ENCODE measurements at places on chromosomes 1 and 21.

GRCh38 chr1:29855561-29856160 lies 619.3 kb downstream of the PTPRU start:
- DNase-seq: no peak

- no peak for DNase-seq
Measured at GRCh38 chr1:3846541-3846940, 10.5 kb downstream of the CEP104 start.

DNA sequence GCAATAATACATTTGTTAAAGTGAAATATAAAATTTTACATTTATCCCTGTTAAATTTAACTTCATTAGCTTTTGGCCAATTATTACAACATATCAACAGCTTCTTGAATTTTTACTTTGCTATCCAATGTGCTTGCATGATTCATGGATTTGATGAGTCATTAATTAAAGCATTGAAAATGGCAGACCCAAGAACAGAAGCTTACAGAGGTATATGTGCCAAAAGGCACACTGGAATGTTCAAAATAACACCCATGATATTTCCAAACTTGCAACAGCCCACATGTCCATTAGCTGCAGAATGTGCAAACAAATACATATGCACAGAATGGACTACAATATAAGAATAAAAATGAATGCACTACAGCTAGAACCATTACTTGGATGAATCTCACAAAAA lies 76.4 kb upstream of the MAN1A2 start:
- DNase-seq: no peak

- no peak for DNase-seq
Measured at GRCh38 chr1:18828224-18828623, 31.2 kb downstream of the TAS1R2 start.

DNA sequence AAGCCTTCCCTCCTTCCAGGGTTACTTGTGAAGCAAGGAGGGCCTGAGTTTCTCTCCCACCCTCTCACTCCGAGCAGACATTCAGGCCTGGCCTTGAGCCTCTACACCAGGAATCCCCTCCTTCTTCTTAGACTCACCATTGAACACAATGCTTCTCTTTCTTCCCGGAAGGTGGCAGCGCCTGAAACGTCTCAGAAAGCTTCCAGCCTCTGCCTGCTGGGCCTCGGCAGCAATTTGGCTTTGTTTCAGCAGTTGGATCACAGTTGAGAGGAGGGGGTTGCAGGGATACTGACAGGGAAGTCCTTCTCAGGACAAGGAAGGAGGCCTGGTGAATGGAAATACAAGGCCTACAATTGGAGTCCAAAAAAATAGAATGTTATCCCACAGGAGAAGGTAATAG lies 6.3 kb downstream of the CLDN8 start:
- DNase-seq: no peak

DNA sequence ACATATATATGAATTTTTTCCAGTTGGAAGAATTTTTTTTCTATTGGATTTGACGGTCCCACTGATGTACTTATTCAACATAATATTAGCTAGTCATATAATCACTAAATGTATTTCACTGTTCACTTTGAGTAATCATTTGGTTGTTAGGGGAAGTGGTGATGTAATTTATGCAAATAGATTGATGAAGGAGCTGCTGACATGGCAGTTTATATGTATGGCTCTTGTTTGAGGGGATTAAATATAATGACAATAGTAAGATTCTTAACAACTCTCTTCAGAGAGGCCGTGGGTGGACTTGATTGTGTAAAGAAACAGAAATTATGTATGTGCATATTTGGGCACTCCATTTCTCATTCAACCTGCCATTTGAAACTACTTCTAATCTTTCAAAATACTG lies 653.6 kb upstream of the ADGRL4 start:
- DNase-seq: no peak

- no peak for DNase-seq
Measured at GRCh38 chr1:205243350-205244191, 15.8 kb downstream of the TMCC2 start.

GRCh38 chr21:26539566-26539965 lies 33.5 kb downstream of the CYYR1 start:
- no peak for DNase-seq

DNA sequence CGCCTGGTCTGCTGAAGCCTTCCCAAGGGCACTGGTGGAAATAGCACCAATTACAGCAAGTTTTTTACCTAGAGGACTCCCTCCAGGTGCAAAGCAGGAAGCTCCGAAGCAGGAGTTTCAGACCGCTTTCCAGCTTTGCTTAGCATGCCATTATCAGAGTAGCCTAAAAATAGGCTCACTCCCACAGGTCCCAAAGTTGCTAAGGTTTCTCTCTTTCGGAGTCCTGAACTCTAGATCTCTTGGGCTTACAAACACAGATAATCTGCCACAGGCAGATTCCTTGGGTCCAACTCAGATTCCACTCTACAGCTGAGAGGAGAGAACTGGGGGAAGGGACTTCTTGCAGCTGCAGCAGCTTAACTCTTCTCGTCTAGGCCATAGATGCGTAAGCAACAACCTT lies 22.5 kb downstream of the ZMYND12 start:
- no peak for DNase-seq

DNA sequence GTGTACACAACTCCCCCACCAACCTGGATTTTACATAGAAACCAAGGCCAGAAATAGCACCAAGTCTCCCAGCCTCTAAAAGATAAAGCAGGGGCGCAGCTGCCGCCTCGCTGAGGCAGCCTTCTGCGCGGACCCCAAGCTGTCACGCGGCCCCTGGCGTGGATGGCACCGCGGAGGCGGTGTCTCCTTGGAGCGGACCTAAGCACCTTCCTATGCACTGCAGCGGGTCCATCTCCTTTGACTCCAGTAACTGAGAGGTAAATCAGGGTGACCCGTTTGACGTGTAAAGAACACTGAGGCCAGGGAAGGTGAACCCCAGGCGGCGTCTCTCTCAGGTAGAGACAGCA lies 17.0 kb downstream of the ZNF697 start:
- DNase-seq: no peak

GRCh38 chr1:145962157-145963102 lies 1.9 kb downstream of the ANKRD34A start:
- peak; percentile 55 for DNase-seq

- no peak for DNase-seq
Measured at GRCh38 chr1:161207173-161207572, 5.0 kb downstream of the NDUFS2 start.

GRCh38 chr1:226490426-226490809 lies 58.1 kb upstream of the STUM start:
- DNase-seq: no peak

- no peak for DNase-seq
Measured at GRCh38 chr1:89670711-89671110, 37.8 kb downstream of the LRRC8C start.

DNA sequence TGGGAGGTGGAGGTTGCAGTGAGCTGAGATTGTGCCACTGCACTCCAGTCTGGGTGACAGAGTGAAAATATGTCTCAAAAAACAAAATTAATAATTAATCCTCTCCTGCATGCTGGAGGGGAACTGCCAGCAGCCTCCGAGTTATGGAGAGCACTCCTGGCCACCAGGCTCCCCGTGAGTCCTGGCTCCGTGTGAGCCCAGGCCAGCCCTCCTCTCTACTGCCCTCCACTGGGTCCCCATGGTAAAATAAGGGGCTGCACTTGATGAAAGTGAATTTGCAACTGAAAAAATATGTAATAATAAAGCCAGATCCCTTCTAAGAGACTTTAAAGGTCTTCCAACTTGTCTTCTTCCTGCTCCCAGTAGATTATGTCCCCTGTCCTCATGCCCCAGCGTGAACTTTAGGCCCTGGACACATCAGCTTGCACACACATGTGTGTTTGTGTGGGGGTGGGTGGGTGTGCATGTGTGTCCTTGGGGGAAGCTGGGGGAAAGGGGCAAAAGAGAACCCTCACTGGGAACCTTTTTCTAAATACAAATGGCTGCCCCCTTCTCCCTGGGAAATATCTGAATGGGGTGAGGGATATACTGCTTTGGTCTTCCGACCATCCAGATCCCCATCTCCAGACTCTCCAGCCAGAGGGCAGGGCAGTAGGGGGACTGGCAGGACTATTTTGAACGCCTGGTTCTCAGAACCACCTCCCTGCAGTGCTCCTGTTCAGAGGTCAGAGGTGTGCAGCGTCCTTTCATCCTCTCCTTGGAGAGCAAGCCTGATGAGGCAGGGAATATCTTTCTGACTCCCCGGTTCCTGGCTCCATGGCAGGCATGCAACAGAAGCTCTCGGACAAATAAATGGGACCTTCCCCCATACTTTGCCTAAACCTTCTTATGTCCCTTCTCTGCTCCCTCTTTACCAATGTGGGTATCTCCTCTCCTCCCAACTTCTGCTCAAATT lies 26.2 kb downstream of the NEK2 start:
- DNase-seq: peak; percentile 50

- DNase-seq: no peak
Measured at GRCh38 chr21:25384782-25385181, 222.5 kb downstream of the MRPL39 start.

DNA sequence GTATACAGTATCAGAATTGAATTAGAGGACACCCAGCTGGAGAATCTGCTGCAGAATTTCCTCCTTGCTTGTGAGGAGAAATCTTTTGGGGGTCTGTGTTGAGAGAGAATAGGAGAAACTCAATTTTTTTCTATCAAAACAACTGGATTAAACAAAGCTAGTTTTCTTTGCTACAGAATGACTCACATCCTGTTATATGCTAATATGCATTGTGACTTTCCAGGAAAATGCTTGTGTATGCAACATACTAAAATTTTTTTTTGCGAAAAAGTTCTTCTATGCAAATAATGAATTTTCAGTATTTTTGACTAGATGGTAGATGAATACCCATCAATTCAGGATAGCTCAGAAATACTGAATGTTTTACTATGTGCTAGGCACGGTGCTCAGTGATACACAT lies 2.2 kb downstream of the VAMP4 start:
- no peak for DNase-seq
